ENCODE measurements at places on chromosomes 5 and 9. TPM values are rescaled to one million over a fixed set of nuclear protein-coding genes. Genes with fewer than 3 reads are reported as not detected.

GRCh38 chr9:134628354-134628736, 13.3 kb upstream of the COL5A1 start:
- DNase-seq: no peak

DNA sequence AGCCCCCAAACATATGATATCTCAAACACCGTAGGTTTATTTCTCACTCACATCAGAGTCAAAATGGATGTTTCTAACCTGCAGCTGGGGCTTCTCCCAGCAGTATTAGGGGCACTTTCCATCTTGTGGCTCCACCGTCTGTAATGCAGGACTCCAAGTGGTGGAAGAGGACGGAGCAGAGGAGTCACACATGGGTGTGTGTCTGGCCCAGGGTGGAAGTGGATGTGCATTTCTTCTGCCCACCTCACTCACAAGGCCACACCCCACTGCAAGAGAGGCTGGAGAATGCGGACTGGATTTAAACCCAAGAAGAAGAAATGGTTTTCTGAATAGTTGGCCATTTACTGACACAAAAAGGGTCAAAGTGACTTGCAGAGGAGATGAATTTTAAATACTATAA, 13.9 kb downstream of the IL7R start:
- DNase-seq: no peak

DNA sequence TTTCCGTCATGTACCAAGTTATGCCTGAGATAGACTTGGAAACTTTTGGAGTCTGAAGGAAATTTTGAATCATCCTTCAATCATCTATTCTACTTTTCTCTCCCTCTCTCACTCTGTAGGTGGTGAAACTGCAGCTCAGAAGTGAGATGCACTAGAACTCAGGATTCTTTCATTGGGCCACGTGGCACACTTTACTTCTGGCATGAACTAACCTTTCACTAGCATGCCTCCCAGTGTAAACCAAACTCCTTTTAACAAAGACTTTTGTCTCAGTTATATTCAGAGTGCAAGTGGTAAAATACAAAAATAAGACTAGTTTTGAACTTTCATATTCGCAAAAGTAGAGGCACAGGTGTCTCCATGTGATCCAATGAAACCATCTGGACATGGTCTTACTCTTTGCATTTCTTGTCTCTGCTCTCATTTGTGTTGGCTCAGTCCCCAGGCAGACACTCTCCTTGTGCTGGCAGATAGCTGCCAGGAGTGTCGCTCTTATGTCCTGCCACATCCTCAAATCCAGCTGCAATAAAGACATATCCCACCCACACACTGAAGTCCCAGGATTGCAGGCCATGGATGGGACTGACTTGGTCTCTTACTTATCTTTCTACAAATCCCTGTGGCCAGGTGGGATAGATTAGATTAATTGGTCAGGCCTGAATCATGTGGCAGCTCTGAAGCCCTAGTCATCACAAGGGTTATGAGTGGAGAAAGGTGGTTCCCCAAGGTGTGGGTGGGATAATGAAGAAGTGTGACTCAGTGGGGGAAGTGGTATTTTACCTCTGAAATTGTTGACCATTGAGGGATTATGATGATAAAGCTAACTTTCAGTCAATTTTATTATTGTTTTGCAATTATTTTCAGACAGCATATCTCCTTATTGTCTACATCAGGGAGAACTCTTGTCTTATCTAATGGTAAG, 267.5 kb downstream of the GABRB2 start:
- DNase-seq: no peak

GRCh38 chr5:132102101-132102701, 28.6 kb downstream of the CSF2 start:
- DNase-seq: no peak

DNA sequence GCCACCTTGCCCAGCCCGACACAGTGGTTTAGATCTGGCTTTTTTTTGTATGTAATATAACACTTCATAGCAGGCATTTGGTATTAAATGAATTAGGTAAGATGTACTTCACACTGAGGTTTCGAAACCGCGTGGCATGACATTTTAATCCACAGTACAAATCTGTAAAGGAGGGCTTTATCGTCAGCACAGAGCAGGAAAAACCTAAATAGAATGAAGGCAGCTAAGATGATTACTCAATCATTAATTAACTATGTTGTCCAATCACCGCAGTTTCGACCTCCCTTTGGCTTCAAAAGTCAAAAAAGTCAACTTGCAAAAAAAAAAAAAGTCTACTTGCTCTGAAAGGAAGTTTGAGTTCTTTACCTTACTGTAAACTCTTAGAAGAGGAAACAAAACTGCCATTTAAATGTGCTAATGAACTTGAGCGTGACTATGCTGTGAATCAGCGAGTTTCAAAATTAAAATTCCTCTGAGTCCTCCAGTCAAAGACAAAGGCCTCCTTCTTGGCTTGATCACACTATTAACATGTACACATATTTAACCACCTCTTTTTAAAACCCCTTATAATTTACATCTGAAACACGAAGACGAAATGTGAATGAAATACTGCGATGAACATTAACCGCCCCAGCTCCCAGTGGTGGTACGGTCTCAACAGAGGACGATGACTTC, 698 bp upstream of the SEC24A start:
- DNase-seq: no peak

DNA sequence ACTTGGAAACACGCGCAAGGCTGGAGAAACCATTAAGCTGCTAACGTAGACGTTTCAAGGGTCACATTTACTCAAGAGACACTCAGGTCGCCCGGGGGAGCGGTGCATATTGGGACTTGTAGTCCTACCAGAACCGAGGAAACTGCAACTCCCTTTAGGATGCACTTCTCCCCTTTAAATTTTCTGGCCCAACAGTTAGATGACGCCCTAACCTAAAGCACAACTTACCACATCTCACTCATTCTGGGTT, 384 bp upstream of the DMXL1 start:
- peak; percentile 91 for DNase-seq

- DNase-seq: no peak
These were observed 162.0 kb upstream of the S1PR3 start for GRCh38 chr9:88829276-88829675.

GRCh38 chr5:135140446-135141204, 106.6 kb upstream of the PITX1 start:
- DNase-seq: peak; percentile 55

DNA sequence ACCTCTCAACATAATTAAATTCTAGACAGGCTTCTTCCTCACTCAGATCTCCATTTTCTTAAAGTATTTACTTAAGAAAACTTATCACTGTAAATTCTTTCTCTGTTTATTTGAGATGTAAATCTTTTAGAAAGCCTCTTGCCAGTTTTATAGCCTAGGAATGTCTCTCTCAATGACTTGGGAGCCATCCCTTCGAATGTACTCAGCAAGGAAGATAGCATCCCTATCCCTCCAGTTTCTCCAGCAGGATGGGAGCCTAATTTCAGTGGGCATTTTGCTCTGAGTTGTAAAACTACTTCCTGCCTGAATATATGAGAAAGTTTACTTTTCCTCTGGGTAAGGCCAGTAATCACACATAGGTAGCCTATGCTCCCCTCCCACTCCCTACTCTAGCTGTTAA, 558.5 kb upstream of the ARRDC3 start:
- DNase-seq: no peak

DNA sequence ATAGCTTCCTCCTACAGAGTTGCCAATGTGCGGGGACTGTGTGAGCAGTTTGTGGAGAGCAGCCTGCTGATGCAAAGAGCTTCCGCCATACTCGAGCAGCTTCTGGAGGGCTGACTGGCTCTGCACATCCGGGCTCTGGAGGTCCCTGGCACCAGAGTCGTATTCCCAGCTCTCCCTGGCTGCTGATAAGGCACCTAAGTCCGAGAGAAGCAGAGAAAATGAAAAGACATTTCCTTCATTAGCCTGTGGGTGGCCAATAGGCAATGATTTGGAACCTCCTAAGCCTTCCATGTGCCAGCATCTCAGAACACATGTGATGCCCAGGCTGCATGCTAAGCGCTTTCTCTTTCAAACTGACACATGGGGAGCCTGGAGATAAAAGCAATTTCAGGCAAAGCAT, 94.3 kb downstream of the TSSK1B start:
- no peak for DNase-seq

GRCh38 chr9:22683700-22684075, 237.1 kb downstream of the DMRTA1 start:
- DNase-seq: no peak

- DNase-seq: no peak
These were observed 90.6 kb upstream of the ADAMTS2 start for GRCh38 chr5:179435731-179436315.

GRCh38 chr9:112119225-112120029, 55.7 kb downstream of the SUSD1 start:
- DNase-seq: no peak

GRCh38 chr5:56671571-56671970, 143.8 kb upstream of the MAP3K1 start:
- no peak for DNase-seq

GRCh38 chr5:34535944-34536623, 120.0 kb upstream of the RAI14 start:
- DNase-seq: no peak

GRCh38 chr5:81145329-81145935, 87.7 kb upstream of the CKMT2 start:
- no peak for DNase-seq

- DNase-seq: no peak
These were observed 26.8 kb downstream of the NMRK1 start for GRCh38 chr9:75061169-75061568.

- DNase-seq: no peak
These were observed 152.5 kb upstream of the PTCH1 start for GRCh38 chr9:95669253-95669652.

DNA sequence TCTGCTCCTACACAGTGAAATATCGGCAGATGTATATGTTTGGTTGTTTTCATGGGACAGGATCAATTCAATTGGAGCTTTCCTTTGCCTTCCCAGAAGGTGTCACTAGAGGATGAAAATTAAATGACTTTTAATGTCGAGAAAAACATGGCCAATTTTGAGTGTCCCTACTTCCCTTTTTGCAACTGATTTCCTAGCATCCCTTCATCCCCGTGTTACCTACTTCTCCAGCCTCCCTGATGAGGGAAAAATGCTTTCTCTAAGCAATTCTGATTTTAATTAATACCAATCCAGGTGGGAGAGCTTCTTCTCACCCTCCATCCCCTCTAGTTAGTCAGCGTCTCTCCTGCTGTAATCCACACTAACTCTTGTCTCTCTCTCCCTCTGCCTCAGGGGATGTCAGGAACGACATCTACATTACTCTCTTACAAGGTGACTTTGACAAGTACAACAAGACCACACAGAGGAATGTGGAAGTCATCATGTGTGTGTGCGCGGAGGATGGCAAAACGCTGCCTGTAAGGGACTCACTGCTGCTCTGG, 64.9 kb downstream of the DOCK2 start:
- DNase-seq: no peak

- no peak for DNase-seq
These were observed 13.5 kb downstream of the BTNL9 start for GRCh38 chr5:181053488-181054121.

DNA sequence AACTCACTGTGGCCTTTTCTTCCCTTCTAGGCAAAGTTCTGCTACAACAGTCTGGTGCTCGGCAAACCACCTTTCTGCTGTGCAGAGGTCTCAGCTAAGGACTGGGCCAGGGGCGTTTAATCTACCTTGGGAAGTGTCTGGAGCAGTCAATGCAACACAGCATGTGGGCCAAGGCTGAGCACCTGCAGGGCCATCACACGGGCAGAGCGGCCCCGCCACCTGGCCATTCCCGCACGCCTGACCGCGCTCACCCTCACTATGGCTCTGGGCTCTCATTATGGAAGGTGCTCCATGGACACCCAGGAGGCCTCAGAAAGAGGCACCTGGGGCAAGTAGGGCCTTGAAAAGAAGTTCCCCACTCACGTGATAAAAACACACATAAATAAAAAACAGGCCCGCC, 65.7 kb upstream of the TBC1D9B start:
- DNase-seq: no peak

- DNase-seq: no peak
These were observed 193.5 kb downstream of the ACTL7B start for GRCh38 chr9:108662091-108662875.

GRCh38 chr5:121160591-121160990, 691.1 kb upstream of the FTMT start:
- no peak for DNase-seq

DNA sequence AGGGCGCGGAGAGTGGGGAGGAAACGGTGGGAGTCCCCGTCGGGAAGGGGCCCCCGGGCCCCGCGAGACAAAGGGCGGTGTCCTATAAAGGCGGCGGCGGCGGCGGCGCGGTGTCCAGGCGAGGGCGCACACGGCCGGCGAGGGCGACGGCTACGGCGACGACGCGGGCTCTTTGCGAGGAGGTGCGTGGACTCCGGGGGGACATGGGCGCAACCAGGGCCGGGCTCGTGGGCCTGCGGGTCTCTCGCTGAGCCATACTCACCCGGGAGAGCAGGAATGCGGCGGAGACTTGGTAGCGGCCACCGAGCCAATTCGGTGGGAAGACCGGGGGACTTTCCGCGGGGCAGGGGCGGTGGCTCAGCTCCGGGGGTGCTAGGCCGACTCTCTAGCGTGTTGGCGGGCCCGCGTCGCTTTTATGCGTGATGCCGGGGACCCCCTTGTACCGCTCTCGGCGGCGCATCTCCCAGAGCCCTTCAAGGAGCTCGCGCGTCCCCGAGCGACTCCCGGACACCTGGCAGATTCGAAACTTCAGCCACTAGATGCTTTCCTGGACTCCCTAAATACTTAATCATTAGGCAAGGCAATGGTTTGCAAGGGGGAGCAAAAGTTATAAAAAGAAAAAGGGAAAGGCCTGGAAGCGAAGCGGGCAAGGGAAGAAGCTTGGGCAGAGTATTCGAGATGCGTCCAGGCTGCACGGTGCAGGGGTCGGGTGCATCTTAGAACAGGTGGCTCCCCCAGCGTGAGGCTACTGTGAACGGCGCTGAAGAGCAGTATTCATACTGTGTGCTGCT, 5.9 kb upstream of the TAL2 start:
- no peak for DNase-seq

DNA sequence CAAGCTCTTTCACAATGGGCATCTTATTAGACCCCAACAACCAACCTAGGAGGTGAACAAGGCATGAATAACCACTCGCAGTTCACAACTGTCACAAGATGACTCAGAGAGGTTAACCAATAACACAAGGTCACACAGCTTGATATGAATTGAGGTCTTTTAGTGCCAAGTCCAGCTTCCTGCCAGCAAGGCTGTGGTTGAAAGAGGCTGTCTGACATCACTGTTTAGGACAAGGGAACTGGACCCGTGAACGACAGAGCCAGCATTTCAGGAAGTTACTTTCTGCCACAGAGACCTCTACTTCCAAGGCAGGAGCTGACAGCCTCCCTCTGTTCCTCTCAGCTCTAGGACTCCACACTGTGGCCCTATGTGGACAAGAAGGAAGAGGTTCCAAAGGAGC, 53.4 kb upstream of the ALDH1B1 start:
- no peak for DNase-seq

- no peak for DNase-seq
These were observed 2038.7 kb downstream of the EFNA5 start for GRCh38 chr5:105632043-105632442.

- DNase-seq: peak; percentile 38
These were observed 87.5 kb upstream of the TLE1 start for GRCh38 chr9:81776834-81777233.

The PRR16 gene
- total RNA-seq: 2.9 TPM

The KCNT1 gene
- 0.60 TPM for total RNA-seq

The CYLC2 gene
- total RNA-seq: not detected

The ARAP3 gene
- total RNA-seq: 8.0 TPM

The CER1 gene
- not detected for total RNA-seq

The LAMC3 gene
- total RNA-seq: 0.73 TPM

The CD74 gene
- 1,033 TPM for total RNA-seq

The LCN9 gene
- total RNA-seq: not detected

The TOR1A gene
- total RNA-seq: 35.2 TPM

The NR5A1 gene
- total RNA-seq: 0.12 TPM

The ARL14EPL gene
- total RNA-seq: not detected

The DOCK2 gene
- 20.1 TPM for total RNA-seq

The CYSRT1 gene
- total RNA-seq: not detected

The PAEP gene
- total RNA-seq: not detected

The IL13 gene
- total RNA-seq: not detected
